Stimulated activated CD4-positive, alpha-beta T cell treated with anti-CD3 and anti-CD28 coated beads, Interleukin-1b, Interleukin-23, amount 100 ng/mL, for 1 hour (primary cell): ENCODE measurements at places on chromosomes 4 and X.

- no peak for DNase-seq
Observed at GRCh38 chrX:46258356-46258755, 286.9 kb downstream of the ZNF674 start.

- no peak for DNase-seq
Observed at GRCh38 chr4:100907465-100908454, 389.9 kb upstream of the EMCN start.

GRCh38 chr4:73922766-73923630, 53.8 kb downstream of the CXCL1 start:
- DNase-seq: no peak

DNA sequence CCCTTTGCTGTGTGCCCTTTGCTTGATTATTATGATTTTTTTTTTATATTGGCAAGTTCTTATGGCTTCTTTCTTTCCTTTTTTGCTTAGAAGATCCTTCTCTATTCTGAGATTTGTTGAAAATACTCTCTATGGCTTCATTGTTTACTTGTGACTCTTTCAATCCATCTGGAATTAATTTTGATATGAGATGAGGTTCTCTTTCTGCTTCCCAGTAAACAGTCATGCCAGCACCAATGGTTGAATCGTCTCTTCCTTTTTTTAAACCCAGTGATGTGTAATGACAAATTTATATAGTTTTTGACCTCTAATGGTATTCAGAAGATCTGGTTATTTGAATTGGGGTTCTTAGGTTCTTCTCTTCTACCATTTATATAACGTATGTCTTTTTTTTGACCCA, 121.8 kb downstream of the ARHGAP10 start:
- DNase-seq: no peak

GRCh38 chrX:104315555-104315954, 60.8 kb upstream of the ESX1 start:
- no peak for DNase-seq

GRCh38 chr4:156223985-156224384, 270.3 kb upstream of the CTSO start:
- DNase-seq: no peak

- no peak for DNase-seq
Observed at GRCh38 chrX:43333543-43333942, 322.6 kb upstream of the MAOA start.
